ENCODE measurements at places on chromosomes 2 and 18.

- DNase-seq, result no peak
Observed at GRCh38 chr2:198314559-198315153, 510.3 kb downstream of the PLCL1 start.

GRCh38 chr2:32622570-32623310 is 5.1 kb upstream of the TTC27 start:
- DNase-seq, result no peak

DNA sequence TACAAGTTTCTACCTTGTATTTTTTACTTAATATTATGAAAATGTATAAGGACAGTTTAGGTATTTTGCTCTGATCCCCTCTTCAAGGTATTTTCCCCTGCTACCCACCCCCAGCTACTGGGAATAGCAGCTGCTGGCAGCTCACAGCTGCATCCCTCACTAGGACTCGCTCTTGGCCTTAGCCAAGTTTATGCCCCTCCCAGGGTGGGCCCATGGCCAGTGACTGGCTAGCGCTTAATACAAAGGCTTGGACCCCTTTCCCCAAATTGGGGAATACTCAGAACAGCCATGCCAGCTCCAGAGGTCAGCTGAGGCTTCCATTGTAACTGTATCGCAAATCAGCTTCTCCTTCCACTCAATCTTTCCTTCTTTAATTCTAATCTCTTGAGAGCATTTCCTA is 131.3 kb downstream of the GFPT1 start:
- no peak for DNase-seq

- no peak for DNase-seq
Observed at GRCh38 chr18:10487154-10487553, 32.7 kb downstream of the APCDD1 start.

GRCh38 chr2:189608795-189609422 is 28.3 kb upstream of the SLC40A1 start:
- no peak for DNase-seq

DNA sequence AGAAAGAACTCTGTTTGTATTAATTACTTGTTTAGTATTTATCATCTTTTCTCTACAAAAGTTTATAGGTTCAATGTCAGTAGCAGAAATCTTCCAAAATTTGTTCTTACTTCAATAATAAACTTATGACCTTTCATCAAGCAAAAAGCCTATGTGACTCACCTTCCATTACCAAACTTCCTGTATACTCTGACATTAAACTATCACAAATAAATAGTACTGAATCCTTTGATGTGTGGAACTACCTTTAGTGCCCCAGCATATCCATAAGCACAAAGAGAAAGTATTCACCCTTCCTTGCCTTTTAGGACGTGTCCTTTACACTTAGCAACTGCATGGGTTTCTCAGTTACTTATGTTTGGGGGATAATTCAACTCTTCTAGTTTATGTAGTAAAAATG is 166.0 kb downstream of the EHBP1 start:
- DNase-seq, result no peak
